Activated CD4-positive, CD25-positive, alpha-beta regulatory T cell (primary cell): ENCODE measurements at places on chromosomes 12 and 14.

- DNase-seq: peak; percentile 23
These were observed 21.3 kb downstream of the TBX3 start for GRCh38 chr12:114662512-114663177.

GRCh38 chr12:43599708-43600107 lies 47.7 kb upstream of the ADAMTS20 start:
- DNase-seq: no peak

- no peak for DNase-seq
These were observed 96.9 kb upstream of the TBX3 start for GRCh38 chr12:114780746-114781399.

- no peak for DNase-seq
These were observed 534.1 kb downstream of the TMTC2 start for GRCh38 chr12:83220774-83221173.

DNA sequence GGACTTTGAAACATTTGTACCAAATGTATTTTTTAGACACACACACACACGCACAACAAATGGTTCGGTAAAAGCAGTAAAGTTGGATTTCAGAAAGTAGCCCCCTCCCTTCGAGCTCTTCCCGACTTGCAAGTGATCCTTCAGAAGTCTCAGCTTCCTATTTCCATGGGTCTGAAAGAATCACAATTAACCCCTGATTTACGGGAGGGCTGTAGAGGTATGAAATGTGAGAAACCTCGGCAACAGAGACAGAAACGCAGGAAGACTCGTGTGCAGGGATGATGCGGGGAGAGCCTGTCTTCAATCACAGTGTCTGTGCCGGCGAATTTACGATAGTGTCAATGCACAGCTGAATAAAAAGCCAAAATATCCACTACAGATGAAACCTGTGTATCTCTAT lies 60.7 kb upstream of the VRK1 start:
- no peak for DNase-seq

DNA sequence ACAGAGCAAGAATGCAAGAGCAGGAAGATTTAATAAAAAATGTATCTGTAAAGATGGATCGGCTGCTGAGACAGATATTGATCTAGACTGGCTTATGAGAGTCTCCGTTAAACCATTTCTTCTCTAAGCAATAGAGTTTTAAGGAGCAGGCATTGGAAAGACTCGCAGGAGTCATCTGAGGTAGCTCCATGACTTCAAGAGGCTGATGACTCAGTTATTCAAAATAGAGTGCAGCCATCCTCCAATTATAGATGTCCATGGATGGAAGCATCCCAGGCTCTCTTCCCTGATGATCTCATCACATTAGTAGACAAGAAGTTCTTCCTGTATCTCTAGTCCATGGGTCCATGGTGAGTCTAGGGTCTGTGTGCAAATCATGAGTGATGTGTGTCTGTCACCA lies 638.3 kb upstream of the TMEM132C start:
- DNase-seq: no peak

- no peak for DNase-seq
These were observed 34.6 kb downstream of the HECTD4 start for GRCh38 chr12:112347581-112347982.

DNA sequence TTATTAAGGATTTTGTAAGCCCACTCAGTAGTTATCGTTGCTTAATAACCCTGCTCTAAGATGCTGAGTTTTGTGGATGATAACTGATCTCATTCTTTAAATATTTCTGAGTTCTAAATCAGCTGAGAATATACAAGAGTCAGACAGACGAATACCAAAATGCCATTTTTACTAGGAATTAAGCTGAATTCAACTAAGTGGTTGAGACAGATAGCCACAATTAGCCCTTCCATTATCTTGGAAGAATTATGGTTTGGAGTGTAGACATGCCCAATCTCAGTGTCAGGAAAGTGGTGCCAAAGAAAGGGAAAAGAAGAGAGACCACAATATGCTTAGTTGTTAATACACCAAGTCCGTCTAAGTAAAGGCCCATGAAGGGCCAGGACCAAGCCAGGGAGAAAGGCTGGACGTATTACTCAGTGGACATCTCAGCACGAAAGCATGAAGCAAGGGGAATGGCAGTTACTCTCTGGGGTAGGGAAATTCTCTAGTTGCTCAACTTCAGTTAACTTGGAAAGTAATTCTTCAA lies 58.6 kb downstream of the KCNA5 start:
- no peak for DNase-seq

DNA sequence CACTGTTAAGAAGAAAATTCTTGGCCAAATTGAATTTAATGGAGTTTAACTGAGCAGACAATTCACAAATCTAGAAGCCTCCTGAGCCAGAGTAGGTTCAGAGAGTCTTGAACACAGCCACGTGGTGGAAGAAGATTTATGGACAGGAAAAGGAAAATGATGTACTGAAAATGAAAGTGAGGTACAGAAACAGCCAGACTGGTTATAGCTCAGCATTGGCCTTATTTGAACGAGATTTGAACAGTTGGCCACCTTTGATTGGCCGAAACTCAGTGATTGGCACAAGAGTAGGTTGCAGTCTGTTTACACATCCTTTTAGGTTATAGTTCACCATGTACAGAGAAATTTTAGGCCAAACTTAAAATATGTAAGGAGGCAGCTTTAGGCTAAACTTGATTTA lies 9.9 kb downstream of the OAS2 start:
- no peak for DNase-seq

DNA sequence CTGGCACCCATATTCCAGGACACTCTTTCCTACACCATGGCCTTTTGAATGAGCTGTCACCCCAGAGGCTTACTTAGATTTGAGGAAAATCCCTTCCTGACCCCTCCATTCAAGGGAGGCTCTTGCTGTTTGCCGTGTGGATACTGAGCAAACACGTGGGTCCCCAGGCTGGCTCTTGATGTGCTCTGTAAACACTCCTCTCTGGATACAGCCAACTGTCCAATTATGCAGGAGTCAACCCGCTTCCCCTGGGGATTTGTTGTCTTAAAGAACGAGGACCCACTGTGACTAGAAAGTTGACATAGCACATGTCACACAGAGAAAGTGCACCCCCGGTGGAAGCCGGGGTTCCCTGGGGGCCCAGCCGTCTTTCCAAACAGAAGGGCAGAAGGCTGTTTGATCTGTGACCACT lies 75.8 kb upstream of the CEP83 start:
- no peak for DNase-seq

GRCh38 chr12:95402096-95402495 lies 71.9 kb upstream of the METAP2 start:
- no peak for DNase-seq

DNA sequence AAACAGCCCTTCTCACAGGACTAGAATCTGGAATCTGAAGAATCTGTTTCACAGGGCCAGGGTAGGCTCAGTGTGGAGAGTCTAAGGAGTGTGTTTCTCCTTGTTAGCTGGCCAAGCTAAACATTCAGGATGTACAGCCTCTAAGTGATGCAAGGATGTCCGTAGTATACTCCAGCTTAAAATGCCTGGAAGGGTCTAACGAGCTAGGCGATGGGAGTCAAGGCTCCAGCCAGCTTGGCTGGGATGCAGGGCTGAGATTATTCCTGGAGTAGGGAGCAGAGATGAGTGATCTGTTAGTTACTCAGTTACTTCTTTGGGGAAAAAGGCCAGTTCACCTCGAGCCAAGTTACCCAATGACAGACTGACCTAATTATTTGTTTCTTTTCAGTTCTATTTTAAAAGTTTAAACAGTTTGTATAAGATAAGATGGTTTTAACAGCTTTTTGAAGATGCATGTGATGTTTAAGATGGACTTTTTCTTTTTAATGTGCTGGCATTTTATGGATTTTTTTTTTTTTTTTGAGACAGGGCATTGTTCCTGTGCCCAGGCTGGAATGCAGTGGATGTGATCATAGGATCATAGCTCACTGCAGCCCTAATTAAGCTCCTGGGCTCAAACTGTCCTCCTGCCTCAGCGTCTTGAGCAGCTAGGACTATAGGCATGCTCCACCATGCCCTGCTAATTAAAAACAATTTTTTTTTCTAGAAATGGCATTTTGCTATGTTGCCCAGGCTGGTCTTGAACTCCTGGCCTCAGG lies 41.1 kb downstream of the SYNE2 start:
- no peak for DNase-seq

GRCh38 chr12:65122703-65123102 lies 1.6 kb upstream of the WIF1 start:
- no peak for DNase-seq

GRCh38 chr12:20443255-20443654 lies 74.9 kb downstream of the PDE3A start:
- no peak for DNase-seq

GRCh38 chr14:59044707-59045106 lies 143.8 kb upstream of the DAAM1 start:
- DNase-seq: no peak

DNA sequence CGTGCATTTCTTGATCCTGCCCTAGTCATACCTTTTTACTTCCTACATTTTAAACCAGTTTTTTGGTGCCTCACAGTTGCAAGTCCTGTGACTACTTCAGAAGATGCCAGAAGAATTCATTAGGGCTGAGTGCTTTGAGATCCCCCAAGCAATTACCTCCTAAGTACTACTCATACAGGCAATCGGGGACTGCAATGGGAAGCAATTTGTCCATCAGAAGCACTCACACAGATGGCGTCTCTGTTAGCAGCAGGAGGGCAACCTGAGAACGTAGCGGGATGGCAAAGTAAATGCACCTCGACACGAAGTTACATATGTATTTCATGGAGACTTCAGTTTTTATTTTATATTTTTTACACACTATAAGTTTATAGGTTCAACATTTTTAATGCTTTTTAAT lies 188.3 kb downstream of the CAPZA3 start:
- DNase-seq: no peak

- DNase-seq: no peak
These were observed 26.2 kb upstream of the HSP90B1 start for GRCh38 chr12:103903993-103904392.

GRCh38 chr14:97149775-97150174 lies 352.6 kb downstream of the VRK1 start:
- DNase-seq: no peak

GRCh38 chr12:111753144-111753881 lies 13.4 kb upstream of the ALDH2 start:
- no peak for DNase-seq

DNA sequence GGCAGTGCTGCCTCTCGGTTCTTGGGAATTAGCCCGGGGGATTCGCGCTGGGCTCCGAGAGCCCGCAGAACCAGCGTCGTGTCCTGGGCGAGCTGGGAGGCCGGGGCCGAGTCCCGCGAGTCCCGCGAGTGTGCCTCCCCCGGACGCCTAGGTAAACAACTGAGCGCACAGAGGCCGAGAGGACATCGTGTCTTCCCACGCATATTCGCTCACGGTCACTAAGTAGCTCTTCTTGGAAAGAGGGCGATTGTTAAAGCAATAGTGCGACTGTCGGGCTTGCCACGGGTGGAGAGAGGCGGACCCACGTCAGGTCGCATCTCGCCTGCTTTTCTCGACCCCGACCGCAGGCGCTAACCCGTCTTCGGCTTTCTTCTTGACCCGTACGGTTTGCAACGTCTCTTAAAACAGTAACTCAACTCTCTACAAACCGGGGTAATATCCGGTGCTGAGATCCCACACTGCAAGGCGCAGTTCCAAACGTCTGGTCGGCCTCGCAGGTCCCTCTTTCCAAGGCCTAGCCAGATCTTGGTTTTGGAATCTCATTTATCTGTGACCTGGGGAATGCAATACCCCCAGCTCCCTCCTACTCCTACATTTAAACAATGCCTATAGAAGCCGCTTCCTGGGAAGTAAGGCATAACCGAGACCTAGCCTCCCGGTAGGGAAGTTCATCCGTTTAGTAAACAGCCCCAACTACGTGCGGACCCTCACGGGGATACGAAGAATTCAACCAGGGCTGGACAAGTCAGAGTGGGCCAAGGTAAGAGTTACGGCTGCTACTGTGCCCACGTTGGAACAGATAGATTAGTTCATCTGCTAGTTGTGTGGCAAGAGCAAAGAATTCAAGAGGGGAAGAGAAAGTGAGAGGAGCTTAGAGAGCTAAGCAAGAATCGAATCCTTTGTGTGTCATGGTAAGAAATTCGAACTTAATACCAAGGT lies 736 bp upstream of the PHLDA1 start:
- no peak for DNase-seq

- DNase-seq: no peak
These were observed 66.9 kb downstream of the METTL25 start for GRCh38 chr12:82425241-82425640.

DNA sequence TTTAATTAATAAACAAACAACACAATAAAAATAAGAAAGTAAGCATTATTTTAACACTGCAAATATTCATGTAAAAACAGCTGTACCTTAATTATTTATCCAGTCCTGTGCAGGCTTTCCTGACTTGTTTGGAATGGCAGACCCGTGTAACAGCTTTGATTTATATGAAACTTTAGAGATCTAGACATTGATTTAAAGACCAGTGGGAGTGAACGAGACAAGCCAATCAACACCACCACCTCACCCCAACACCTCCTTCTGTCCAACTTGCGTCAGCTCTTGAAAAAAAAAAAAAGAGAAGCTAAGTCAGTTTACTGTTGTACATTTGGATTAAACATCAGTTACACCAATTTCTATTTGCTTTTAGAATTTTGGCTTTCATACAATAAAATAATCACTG lies 22.3 kb downstream of the SLC38A4 start:
- DNase-seq: no peak

DNA sequence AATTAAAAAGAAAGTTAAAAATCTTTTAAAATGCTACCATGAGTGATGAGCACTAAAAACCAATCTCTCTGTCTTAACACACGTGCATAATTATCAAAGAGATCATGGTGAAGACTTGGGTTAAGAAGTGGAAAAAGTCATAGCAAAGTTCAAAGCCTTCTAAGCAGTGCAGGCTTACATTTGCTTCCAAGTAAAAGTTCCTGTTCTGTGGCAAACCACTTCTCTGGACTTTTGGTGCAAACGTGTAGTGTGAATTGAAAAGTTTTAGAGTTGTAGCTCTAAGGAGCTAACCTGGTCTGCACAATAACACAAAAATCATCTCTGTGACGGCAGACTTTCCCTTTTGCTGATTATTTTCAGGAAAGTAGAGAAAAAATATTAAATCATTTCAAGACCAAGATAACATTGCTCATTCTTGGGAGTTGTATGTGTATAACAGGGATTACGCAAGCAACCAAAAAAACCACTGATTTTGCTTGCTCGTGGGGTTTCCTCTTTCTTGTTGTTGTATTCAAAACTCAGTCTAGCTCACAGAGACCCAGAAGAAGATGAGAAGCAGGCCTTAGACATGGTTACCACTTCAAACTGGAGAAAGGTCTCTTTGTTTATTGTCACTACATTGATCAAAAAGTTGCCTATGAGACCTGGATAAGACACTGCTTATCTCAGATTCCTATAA lies 2.3 kb upstream of the GLIPR1 start:
- no peak for DNase-seq

- DNase-seq: no peak
These were observed 32.7 kb upstream of the SYT10 start for GRCh38 chr12:33472299-33472698.

GRCh38 chr14:24254630-24255392 lies 8.2 kb downstream of the TGM1 start:
- no peak for DNase-seq
